Esophagus mucosa (tissue), 1 donor: ENCODE measurements at places on chromosomes 2 and 18. TPM values are rescaled to one million over a fixed set of nuclear protein-coding genes. Genes with fewer than 3 reads are reported as not detected.

DNA sequence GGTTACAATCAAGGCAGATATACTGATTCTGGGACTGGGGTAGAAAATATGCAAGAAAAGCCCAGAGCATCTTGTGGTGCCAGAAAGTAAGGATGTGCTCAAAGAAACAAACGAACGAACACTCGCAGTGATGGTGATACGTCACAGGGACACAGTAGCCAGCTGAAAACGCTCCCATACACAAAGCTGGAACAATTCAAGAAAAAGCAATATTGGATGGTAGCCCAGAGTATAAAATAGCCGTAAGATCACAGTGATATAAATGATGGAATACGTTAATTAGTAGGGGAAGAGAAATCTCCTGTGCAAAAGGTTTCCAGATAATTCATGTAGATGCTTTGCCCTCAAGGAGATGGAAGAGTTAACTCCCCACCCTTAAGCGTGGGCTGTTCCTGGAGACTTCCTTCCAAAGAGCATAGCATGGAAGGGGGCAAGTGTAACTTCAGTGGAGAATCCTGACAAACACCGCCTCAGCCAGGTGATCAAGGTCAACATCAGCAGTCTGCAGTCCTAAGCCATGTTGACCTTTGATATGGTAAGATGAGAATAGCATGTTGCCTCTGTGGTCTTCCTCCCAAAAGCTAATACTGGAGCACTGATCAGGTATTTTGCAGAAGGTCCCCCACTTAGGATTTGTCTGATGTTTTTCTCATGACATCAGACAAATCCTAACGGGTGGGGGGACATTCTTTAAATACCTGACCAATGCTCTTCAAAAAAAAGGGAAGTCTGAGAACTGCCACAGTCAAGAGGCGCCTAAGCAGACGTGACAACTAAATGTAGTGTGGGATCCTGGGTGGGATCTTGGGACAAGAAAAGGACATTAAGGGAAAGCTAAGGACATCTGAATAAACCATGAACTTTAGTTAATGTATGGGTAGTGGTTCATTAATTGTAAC is 99.0 kb downstream of the NCK2 start:
- ATAC-seq: no peak

- no peak for ATAC-seq
Observed at GRCh38 chr18:28153485-28154065, 23.4 kb downstream of the CDH2 start.

GRCh38 chr2:26635401-26635800 is 5.8 kb downstream of the CIB4 start:
- no peak for ATAC-seq

The C2orf15 gene
- 1.9 TPM for total RNA-seq

- ATAC-seq: no peak
Observed at GRCh38 chr18:53749766-53750165, 474.7 kb downstream of the MBD2 start.

GRCh38 chr2:187208199-187208785 is 239.8 kb downstream of the CALCRL start:
- ATAC-seq: no peak

- no peak for ATAC-seq
Observed at GRCh38 chr2:232537079-232537478, 2.4 kb upstream of the CHRNG start.

GRCh38 chr2:197760293-197760657 is 24.8 kb downstream of the BOLL start:
- ATAC-seq: no peak

DNA sequence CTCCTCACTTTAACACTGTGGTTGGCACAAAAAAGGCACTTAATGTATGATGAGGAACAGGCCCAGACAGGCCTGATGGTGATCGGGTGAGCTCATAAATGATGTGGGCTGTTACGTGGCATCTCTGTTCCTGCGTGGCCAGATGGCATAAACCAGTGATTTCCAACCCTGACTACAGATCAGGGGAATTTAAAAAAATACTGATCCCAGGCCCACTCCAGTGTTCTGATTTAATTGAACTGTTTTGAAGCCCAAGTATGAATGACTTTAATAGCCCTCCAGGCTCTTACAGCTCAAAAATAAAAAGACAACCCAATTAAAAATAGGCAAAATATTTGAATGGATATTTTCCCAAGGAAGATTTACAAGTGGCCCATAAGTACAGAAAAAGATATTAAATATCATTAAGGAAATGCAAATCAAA is 48.2 kb downstream of the LIPG start:
- peak; percentile 86 for ATAC-seq

The LCLAT1 gene
- total RNA-seq: 11.6 TPM

DNA sequence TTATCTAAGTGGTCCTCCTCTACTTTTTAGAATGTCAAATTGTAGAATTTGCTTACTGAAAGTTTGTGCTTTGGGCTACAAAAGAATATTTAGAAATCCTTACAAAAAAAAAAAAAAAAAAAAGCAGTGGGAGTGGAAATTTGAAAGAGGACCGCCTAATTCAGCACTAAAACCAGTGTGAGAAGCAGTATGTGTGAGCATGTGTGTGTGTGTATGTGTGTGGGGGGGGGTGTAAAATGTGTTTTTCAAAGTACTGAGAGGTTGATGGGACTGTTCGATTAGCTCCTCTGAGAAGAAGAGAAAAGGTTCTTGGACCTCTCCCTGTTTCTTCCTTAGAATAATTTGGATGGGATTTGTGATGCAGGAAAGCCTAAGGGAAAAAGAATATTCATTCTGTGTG is at the start of gene VIT:
VIT (plus strand) TSS at position 175 of the 400 bp plus-strand sequence. CDS start 19,664 bp downstream, outside the sequence.
- no peak for ATAC-seq
